LoVo (cell line): ENCODE measurements at places on chromosomes 13 and 19.

GRCh38 chr13:97492257-97492656 is 58.3 kb downstream of the RAP2A start:
- no peak for DNase-seq

- no peak for DNase-seq
Observed at GRCh38 chr19:52191389-52191788, 1.5 kb downstream of the PPP2R1A start.

DNA sequence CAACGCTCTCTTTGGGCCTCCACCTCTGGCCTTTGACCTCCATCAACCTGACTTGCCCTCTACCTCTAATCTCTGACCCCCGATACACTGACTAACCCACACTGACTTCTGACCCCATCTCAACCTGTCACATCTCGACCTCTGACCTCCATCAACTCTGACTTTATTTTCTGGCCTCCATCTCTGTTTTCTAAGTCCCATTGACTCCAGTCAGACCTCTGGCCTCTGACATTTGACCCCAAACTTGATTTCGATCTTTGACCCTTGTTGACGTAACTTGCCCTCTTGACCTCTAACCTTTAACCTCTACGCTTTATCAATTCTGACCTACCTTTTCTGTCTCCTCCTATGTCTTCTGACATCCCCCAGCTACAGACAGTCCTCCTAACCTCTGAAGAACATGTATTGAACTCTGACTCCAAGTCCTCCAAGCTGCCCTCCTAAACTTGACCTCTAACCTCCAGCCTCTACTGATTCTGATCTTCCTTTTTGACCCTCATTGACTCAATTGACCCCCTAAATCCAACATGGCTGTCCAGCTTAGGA is 780 bp downstream of the ACP4 start:
- no peak for DNase-seq

- DNase-seq: no peak
Observed at GRCh38 chr13:43270130-43270830, 246.9 kb downstream of the DNAJC15 start.

- no peak for DNase-seq
Observed at GRCh38 chr19:32637480-32637879, 37.5 kb downstream of the ANKRD27 start.

GRCh38 chr13:32105653-32106313 is 74.2 kb downstream of the FRY start:
- no peak for DNase-seq

- no peak for DNase-seq
Observed at GRCh38 chr13:39641645-39642044, 13.8 kb upstream of the COG6 start.

DNA sequence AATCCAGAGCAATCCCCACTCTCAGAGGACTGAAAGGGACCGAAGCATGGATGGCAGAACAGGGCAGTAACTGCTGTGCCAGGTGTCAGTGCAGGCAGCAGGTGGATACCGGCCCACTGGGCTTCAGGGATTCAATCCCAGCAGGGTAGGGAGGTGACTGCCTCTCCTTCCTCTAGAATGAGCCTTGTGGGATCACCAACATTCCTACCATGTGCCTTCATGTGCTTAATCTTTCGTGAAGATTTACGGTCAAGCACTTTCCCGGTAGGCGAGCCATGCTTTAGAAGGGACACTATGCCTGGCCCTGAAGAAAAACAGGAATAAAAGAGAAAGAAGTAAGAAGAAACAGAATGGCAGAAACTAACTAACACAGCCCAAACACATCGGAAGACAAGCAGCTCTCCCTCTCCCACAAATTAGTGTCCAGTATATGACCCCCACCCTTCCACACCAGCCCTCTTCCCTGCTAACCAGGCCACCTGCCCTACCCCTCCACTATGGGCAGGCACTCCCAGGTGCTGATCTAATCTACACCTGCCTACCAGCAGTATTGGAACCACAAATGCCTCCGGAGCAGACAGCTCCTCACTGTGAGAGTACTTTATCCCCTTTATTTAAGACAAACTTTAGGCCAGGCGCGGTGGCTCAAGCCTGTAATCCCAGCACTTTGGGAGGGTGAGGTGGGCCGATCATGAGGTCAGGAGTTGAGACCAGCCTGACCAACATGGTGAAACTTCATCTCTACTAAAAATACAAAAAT is 162.5 kb downstream of the NUFIP1 start:
- DNase-seq: no peak

GRCh38 chr13:99203601-99204579 is 3.2 kb downstream of the UBAC2 start:
- no peak for DNase-seq

DNA sequence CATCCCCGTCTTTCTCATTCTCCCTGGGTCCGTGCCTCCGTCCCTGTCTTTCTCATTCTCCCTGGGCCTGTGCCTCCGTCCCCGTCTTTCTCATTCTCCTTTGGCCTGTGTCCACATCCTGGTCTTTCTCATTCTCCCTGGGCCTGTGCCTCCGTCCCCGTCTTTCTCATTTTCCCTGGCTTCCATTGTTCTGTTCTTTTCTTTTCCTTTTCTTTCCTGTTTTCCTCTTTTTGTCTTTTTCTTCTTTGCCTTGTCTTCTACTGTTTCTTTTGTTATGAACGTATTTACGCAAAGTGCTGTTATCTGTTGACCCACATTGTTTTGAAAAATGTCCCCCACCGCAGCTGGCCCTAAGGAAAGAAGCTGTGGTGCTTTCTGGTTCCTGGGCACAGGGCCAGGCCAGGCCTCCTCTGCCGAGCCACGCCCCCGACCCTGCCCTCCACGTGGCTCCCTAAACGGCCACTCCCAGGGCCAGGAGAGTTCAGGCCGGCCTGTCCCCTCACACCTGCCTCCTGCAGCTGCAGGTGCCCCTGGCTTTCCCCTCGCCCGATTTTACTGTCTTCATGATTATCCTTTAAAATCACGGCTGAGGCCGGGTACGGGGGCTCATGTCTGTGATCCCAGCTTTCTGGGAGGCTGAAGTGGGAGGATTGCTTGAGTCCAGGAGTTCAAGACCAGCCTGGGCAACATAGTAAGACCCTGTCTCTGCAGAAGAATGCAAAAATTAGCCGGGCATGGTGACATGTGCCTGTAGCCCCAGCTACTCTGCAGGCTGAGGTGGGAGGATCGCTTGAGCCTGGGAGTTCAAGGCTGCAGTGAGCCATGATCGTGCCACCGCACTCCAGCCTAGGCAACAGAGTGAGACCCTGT is 14.0 kb upstream of the TMPRSS9 start:
- DNase-seq: no peak

- DNase-seq: no peak
Observed at GRCh38 chr13:71255633-71256032, 611.4 kb downstream of the DACH1 start.

DNA sequence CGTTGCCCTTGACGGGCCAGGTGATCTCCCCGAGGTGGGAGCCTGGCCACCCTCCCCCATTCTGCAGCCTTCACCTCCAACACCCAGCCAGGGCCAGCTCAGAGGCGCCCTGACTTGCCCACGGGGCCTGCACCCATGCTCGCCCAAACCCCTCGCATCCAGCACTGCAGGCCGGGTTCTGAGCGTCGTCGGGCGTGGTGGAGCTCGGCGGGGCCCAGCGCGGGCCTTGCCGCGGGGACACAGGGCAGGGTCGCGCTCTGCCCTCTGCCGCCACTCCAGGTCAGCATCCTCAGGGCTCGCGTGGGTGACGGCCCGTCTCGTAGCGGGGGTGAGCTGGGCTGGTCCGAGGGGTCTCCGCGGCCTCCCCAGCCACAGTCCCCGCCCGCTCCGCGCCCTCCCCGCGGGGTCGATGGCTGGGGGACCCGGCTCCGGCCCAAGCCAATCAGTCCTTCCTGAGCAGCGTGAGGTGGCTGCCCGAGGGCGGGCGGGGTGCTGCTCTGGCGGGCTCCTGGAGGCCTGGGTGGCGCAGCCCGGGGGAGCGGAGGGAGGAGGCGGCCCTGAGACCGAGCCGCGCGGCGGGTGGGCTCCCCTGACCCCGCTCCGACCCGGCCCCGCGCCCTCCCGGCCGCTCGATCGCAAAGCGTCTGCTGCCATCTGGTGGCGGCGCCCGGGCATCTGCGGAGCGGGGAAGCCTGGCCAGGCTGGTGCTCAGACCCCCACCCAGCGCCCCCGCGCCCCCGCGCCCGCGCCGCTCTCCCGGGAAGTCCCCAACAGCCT is 61.4 kb downstream of the CCNE1 start:
- DNase-seq: peak; percentile 52

DNA sequence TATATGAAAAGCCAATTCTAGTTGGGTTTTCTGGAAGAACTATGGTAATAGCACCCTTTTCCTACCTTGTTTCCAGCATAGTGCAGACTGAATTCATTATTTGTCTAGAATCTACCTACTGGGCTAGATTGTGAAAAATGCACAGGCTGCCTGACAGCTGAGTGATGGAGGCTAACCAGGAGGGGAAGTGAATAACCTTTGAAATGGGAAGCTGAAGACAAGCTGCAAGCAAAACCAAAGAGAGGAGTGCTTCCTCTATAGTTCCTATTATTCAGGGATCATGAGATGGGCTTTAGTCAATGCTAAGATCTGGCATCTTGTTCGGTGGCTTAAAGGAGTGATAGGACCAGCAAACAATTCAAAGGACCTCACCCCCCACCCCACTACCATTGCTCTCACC is 26.9 kb downstream of the MZT1 start:
- no peak for DNase-seq

- DNase-seq: no peak
Observed at GRCh38 chr13:76803831-76804230, 82.4 kb downstream of the KCTD12 start.

- DNase-seq: peak; percentile 31
Observed at GRCh38 chr13:60351326-60351725, 45.7 kb upstream of the TDRD3 start.

- DNase-seq: no peak
Observed at GRCh38 chr13:21426238-21426637, 32.9 kb downstream of the ZDHHC20 start.

DNA sequence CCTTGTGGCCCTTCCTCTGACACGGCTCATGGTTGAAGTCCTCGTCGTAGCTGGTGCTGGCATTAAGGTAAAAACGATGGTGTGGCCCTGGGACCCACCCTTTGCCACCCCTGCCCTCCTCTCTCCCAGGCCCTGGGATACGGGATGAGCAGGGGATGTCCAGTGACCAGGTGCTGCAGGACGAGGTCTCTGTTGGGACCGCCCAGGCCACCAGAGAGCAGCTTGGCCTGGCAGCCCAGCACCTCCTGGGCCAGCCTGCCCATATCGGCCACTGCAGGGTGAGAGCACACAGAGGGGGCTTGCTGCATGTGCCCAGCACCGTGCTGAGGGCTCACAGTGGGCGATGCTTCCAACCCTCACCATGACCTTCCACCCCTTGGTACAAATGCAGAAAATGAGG is 6.4 kb downstream of the ACTMAP start:
- no peak for DNase-seq

DNA sequence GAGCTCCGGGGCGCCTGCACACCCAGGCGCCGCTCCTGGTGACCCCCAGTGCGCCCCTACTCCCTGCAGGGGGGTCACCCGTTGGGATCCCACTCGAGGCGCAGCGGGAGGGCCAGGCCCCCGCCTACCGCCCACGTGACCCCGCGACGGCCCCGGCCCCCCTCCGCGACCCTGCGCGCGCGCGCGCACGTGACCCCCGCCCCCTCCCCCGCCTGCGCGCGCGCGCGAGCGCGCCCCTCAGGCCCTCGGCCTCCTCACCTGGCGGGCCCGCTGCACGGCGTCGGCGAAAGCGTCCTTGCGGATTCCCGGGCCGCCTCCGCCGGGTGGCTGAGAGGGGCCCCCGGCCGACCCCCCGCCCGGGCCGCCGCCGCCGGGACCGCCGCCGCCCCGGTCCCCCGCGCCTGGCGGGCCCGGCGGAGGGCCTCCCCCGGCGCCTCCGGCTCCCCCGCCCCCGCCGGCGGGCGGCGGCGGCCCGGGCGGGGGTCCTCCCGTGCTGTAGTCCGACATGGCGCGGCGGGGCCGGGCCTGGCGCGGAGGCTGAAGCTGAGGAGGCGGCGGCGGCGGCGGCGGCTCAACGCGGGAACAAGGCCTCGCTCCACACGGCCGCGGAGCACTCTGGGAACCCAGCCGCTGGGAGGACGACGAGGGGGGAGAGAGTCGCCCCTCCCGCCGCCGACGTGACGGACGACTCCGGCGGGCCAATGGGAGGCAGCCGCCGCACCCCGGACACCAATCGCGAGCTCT is at the start of gene KHSRP:
Gene KHSRP (minus strand): TSS at position 617 of the 744 bp plus-strand sequence. CDS start 110 bp downstream, at position 507.
- no peak for DNase-seq

DNA sequence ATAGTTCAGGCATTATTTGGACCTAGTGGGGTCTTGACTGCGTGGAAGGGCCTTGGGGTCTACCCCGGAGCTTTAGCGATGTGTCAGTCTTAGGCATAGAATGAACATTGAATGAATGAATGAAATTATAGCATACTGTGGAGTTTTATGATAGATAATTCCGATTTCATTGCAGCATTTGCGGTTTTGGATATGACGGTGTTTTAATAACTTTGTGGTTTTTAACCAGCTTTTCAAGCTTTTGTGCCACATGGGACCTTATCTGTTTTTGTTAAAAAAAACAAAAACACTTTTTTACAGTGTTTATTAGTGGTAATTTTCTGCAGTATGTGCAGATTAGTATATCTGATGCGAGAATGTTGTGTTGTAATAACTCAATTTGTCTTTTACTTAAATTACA is 696 bp downstream of the NUP58 start:
- no peak for DNase-seq

- no peak for DNase-seq
Observed at GRCh38 chr19:30942636-30943035, 406.6 kb downstream of the TSHZ3 start.

GRCh38 chr19:35828692-35829301 is 16.2 kb upstream of the PRODH2 start:
- peak; percentile 57 for DNase-seq

- no peak for DNase-seq
Observed at GRCh38 chr19:43501661-43502418, 2.7 kb downstream of the PHLDB3 start.

GRCh38 chr13:39665763-39666162 is 10.3 kb downstream of the COG6 start:
- no peak for DNase-seq

DNA sequence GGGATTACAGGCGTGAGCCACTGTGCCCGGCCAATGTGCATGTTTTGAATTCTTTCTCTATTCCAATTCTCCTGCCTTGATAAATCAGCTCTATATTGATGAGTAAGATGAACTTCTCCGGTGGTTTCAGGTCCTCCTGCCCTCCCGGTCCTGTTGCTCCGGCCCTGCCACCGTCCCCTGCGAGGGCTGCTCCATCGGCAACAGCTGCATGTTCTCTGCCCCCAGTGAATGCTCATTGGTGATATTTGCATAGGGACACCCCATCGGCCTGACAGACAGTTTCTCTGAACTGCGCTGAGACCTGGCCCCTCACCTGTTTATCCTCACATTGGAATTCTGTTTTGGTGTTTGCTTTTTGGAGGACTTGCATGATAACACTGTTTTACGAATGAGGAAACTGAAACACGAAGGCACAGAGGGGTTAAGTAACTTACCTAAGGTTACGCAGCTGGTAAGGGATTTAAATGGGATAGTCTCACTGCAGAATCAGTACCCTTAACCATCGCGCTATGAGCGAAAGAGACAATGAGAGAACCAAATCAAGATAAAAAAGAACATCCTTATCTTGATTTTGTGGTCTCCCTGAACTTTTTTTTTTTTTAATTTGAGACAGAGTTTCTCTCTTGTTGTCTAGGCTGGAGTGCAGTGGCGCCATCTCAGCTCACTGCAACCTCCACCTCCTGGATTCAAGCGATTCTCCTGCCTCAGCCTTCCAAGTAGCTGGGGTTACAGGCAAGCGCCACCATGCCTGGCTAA is 32.2 kb downstream of the ZNF557 start:
- DNase-seq: no peak

- no peak for DNase-seq
Observed at GRCh38 chr19:10374931-10375330, 5.4 kb downstream of the TYK2 start.

GRCh38 chr19:1211494-1212234 is 6.1 kb downstream of the STK11 start:
- no peak for DNase-seq
